Esophagus squamous epithelium (tissue), 5 donors: ENCODE measurements at places on chromosomes 5 and 9.

- no peak for DNase-seq
Observed at GRCh38 chr5:124061663-124062062, 549.7 kb downstream of the CSNK1G3 start.

GRCh38 chr5:157088342-157088990 lies 20.4 kb downstream of the HAVCR2 start:
- DNase-seq: no peak

- no peak for DNase-seq
Observed at GRCh38 chr5:122471031-122471751, 159.2 kb downstream of the SNCAIP start.

DNA sequence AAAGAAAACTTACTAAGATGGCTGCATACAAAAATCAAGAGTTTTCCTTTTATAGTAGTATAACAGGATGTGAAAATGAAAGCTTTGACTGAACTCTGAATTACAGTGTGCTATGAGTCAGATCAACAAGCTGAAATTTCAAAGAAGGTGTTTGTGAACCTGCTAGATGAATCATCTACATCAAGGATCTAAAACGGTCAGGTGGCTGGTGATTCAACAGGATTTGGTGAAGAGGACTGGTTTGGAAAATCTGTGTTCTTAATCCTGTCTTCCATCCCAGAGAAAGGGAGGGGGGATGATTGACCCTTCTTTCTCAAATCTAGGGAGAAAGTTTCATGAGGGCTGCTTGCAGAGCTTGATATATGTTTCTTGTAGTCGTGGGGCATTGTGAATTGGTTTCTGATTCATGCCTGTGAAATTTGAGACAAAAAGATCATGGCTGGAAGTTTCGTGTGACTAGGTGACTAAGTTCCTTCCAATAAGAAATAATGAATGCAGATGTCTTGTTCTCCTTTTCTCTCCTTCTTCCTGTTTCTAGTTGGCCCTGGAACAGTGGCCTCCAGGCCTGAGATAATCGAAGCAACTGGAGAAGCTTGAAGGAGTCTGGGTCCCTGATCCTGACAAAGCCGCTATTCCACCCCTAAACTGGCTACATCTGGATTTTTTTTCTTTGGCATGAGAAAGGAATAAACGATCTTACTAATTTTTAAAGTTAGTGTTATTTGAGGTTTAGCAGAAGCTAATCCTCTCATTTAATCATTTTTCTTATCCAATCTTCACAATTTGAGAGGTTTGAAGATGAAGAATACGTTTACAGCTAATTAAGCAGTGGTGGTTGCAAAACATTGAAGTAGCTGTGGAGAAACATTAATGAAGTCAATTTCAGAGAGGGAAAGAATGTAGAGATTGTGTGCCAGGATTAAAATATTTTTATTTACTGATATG lies 67.2 kb downstream of the MRPS30 start:
- no peak for DNase-seq

DNA sequence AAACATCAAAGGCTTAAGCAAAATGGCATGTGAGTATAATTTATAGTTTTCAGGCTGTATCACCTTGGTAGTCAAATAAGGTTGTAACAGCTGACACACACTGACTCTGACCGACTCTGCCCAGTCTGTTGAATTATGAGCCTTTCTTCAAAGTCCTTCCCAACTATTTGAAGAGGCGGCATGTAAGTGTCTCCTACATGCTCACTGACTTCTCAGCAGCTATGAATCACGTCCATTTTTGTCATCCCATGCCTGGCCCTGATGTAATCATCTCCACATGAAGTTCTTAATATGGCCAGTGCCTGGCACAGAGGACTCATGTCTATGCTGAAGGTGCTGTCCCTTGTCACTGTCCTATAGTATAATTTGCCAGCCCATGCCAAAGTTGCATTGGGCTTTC lies 5.1 kb upstream of the PTBP3 start:
- DNase-seq: no peak

GRCh38 chr9:84937180-84937579 lies 267.7 kb downstream of the NTRK2 start:
- DNase-seq: no peak

GRCh38 chr5:54259090-54259489 lies 51.3 kb downstream of the ARL15 start:
- DNase-seq: no peak

GRCh38 chr9:81652058-81652687 lies 37.2 kb downstream of the TLE1 start:
- no peak for DNase-seq
